ENCODE measurements at places on chromosomes 2 and 18.

DNA sequence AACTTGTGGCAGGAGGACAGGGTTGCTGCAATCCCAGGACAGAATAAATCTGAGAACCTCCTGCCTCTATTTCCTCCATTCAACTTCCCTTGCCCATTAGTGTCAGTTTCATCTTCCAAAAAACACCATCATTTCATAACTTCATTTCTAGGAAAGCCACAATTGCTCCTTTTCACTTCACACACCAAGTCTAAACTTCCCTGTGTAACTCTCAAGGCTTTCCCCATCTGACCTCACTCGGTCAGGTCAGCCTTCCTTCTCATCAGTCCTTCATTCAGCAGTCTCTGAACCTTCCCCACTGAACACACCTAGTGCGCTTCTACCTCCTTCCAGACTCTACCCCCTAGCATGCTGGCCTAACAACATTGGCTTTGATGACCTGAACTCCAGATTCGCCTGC, 35.8 kb downstream of the TCF7L1 start:
- DNase-seq, result no peak

- no peak for DNase-seq
Observed at GRCh38 chr2:36246320-36246990, 109.1 kb upstream of the CRIM1 start.

GRCh38 chr2:179248024-179248348, 16.6 kb downstream of the SESTD1 start:
- DNase-seq, result no peak

DNA sequence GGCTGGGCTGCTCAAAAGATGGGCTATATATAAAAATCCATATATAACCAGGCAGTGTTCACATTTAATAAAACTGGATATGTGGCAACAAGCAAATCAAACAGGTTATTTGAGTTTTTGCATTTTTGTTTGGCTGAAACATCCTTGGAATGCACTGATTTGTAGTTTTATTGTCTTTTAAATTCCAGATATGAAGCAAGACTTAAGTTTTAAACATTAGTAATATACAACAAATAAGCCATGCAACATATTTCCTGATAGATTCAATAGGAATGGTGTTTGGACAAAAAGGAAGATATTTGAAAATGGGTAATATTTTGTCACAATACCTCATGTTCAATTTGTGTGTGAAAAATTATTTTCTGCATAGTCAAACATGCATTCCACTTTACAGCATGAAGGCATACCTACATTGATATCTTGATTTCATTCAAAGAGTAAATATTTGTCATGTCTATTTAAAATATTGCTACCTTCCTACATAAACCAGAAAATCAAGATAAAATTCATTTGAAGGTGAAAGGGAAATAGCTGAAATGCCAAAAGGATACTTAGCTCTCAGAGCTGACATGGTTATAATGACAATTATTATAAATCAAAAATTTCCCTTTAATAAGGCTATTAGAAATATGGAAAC, 132.3 kb upstream of the NETO1 start:
- DNase-seq, result no peak

DNA sequence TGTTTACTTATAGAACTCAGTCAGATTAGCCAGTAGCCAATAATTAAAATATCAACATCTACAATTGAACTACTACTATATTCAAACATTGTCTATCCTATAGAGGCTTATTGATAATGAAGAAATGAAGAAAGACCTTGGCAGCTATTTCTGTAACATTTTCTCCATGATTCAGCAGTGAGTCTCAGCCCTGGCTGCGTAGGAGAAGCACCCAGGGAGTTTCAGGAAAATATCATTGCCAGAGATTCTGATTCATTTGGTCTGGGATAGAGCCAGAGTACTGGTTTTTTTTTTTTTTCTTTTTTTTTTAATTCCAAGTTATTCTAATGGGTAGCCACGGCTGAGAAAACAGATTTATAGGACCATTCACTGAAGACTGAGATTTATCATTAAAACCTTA, 404.8 kb downstream of the TXNL1 start:
- DNase-seq, result no peak

GRCh38 chr2:152200565-152201465, 25.3 kb upstream of the STAM2 start:
- peak; percentile 4 for DNase-seq

- no peak for DNase-seq
Observed at GRCh38 chr2:48790407-48791170, 35.1 kb upstream of the LHCGR start.

- DNase-seq, result no peak
Observed at GRCh38 chr18:79445696-79446561, 50.2 kb downstream of the NFATC1 start.

DNA sequence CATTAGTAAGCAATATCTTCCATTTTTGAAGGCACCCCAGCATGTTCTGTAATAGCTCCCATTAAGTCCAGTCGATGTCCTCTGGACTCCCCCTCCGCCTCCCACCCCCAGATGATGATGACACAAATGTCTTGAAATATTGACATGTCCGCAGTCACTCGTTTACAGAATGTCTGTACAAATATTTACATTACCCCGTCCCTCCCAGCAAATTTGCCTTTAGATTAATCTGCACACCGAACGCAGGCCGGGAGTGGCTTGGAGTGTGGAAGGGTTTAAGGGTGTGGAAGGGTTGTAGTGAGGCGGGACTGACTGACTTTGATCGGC, 853 bp upstream of the OSBPL6 start:
- no peak for DNase-seq

DNA sequence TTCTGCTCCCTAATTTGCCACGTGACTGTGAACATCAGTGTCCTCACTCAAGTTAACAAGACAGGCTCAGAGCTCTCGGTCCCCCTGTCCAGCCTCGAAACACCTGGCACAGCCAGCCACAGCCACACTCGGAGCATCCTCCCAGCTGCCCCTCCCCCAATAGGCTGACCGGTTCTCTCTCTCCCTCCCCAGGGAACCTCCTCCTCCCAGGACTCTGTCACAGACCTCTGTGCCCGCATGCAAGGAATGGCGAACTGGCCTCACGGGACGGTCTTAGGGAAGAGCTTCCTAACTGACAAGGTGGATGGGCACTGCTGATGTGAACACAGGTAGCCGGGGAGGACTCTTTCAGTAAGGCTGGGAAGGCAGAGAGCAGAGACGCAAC, 18.8 kb downstream of the CYP26B1 start:
- DNase-seq, result no peak

- DNase-seq, result no peak
Observed at GRCh38 chr2:158380746-158381145, 75.8 kb downstream of the CCDC148 start.

DNA sequence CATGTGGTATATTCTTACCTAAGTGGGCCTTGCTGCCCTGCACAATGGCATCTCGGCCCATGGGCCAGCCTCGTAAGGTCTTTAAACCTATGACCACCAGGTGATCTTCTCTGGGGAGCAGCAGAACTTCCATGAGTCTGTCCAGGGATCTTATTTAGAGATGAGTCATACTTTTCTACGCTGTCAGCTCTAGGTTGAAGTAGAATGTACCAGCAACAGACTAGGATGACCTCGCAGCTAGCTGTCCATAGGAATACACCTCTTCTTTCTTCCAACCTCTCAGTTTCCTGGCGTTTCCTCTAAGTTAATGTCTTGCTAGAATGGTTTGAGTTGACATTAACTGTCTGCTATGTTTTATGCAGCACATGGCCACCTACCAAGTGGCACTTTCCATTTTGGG, 15.6 kb upstream of the CXCR4 start:
- no peak for DNase-seq

DNA sequence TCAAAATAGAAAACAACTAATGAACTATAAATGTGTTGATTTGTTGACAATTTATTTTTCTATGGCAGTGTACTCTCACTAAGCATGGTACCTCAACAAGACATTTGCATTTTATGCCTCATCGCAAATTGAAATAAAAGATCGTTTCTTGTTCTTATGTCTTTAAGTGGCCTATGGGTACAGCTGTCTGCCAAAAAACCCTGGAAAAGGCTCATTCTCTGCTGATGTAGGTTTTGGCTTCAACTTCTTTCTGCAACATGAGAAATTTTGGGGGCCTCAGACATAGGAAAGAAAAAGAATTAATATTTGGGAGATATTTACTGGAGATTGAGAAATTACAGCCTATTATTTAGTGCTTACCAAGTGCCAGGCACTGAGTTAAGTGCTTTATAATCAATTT, 205.1 kb upstream of the DPP10 start:
- no peak for DNase-seq

GRCh38 chr2:241052677-241053360, 49.3 kb downstream of the MTERF4 start:
- DNase-seq, result no peak

- no peak for DNase-seq
Observed at GRCh38 chr2:231356466-231356844, 39.1 kb upstream of the B3GNT7 start.

DNA sequence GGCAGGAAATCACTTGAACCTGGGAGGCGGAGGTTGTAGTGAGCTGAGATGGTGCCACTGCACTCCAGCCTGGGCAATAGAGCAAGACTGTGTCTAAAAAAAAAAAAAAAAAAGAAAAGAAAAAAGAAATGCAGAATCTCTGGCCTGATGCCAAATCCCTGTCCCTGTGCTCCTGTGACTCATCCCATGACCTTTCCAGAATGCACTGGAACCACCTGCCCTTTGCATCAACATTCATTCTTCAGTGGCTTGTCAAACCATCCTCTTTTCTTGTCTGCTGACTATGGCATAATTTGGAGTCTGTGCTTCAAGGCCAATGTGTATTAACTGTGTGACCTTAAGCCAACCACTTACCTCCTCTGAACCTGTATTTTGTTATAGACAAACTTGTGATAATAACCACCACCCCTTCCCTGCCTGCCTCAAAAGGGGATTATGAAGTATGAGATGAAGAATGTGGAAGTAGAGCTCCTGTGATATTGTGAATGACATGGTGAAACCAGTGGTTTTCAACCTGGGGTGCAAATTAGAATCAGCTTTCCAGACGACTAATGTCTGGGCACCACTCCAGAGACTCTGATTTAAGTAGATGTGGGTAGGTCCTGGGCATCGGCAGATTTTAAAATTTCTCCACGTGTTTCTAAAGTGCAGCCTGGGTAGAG, 189.3 kb downstream of the CLIP4 start:
- DNase-seq, result no peak

DNA sequence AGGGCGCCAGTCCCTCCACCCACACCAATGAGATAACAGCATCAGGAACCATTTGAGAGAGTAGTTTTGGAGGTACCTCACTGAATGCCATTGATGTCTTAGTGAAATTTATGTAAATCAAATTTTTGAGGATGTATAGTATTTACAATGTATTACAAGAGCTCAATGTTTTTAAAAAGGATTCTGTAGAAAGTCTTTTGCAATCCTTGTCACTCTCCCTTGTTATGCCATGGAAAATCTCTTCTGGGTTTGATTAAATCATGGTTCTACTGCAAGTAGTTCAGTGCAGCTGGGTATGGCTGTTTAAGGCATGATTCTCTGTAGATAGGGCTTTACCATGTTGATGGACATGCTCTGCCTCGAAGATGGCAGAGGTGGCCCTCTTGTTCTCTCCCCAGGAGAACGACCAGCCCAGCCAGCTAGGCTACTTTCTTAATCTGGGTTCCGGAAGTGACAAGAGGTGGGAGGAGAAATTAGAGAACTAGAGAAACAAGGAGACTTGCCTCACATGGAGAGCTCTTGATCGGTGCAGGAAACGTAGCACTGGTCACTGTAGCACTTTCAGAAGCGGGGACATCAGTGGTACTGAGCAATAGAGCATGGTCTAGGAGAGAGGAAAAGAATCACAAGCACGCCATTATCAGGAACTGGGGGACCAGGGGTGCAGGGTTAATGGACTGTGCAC, 202.7 kb downstream of the CLIP4 start:
- no peak for DNase-seq

- DNase-seq, result no peak
Observed at GRCh38 chr2:65351948-65352595, 80.3 kb downstream of the SPRED2 start.

GRCh38 chr2:37983719-37984118, 58.6 kb downstream of the RMDN2 start:
- DNase-seq, result no peak

DNA sequence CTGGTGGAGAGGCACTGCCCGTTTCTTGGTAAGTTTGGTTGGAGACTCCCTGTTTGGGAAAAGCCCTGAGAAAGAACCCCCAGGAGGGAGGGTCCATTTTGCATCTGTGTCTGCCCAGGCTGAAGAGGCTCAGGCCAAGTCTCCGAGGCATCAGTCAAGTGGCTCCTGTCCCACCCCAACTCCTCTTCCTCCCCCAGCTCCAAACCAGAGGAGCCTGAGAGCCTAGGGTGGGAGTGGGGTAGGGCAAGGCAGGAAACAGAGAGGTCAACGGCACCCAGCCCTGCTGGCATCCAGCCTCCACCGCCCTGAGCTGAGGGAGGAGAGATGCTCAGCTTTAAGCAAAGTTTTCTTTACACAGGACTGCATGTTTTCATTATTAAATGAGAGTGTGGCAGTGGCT, 38.2 kb downstream of the CYP27C1 start:
- DNase-seq, result no peak
